ENCODE measurements at places on chromosomes 1 and 21. TPM values are rescaled to one million over a fixed set of nuclear protein-coding genes. Genes with fewer than 3 reads are reported as not detected.

GRCh38 chr1:228842094-228842775 is 107.0 kb downstream of the RHOU start:
- peak; percentile 89 for DNase-seq

- no peak for DNase-seq
Observed at GRCh38 chr21:32137931-32138330, 140.9 kb downstream of the MIS18A start.

GRCh38 chr21:25509862-25510261 is 97.4 kb downstream of the MRPL39 start:
- DNase-seq, result no peak

DNA sequence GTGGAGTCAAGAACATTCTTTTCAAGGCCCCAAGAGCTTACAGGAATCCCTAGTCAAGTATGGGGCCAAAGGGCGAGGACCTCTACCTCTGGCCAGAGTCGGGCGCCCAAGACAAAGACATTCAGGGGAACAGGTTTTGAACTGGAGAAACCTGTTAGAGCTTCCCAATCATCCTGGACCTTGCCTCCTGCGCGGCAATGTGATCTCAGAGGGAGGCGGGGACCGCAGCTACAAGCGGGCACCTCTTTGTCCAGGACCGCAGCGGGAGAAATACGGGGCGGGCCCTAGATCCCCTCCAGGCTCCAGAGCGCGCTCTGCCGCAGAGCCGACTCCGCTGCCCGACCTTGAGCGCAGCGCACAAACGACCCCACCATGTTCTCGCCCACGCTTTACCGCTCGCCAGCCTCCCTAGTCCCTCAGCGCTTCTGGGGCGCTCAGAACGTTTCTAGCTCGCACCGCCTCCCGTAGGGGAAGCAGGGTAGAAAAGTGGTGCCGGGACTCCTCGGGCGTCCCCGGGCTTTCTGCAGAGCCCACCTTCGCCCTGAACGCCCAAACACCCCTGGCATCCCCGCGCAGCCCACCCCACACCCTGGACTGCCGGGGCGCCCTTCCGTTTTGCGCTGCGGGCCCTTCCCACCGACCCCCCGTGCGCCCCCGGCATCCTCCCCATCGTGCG is 28.1 kb downstream of the RABIF start:
- DNase-seq, result peak; percentile 23

DNA sequence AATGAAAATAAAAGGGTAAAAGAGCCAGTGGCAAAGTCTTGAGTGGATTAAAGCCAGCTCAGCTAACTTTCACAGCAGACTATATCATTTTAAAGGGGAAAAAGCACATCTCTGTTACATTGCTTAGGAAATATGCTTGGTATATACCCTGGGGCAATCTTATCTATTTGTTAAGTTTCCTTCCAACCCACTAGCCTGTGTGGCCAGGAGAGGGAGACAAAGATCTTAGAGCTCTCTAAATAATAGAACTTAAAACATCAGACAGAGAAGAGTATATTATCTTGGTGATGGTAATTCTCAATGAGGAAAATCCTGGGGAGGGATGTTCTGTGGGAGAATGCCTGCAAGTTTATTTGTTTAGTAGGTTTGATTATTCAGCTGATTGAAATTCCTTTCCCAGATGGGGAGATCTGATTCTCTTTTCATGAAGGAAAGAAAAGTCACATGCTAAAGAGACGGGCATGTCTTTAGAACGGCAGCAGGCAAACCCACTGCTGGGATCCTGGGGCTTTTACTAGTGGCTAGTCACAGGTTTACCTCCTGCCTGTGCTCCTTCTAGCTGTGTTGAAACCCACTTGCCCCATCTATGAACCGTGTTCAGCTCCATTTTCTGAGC is 3.6 kb downstream of the KCNE2 start:
- peak; percentile 53 for DNase-seq

- no peak for DNase-seq
Observed at GRCh38 chr21:33840771-33841170, 74.8 kb downstream of the ATP5PO start.

DNA sequence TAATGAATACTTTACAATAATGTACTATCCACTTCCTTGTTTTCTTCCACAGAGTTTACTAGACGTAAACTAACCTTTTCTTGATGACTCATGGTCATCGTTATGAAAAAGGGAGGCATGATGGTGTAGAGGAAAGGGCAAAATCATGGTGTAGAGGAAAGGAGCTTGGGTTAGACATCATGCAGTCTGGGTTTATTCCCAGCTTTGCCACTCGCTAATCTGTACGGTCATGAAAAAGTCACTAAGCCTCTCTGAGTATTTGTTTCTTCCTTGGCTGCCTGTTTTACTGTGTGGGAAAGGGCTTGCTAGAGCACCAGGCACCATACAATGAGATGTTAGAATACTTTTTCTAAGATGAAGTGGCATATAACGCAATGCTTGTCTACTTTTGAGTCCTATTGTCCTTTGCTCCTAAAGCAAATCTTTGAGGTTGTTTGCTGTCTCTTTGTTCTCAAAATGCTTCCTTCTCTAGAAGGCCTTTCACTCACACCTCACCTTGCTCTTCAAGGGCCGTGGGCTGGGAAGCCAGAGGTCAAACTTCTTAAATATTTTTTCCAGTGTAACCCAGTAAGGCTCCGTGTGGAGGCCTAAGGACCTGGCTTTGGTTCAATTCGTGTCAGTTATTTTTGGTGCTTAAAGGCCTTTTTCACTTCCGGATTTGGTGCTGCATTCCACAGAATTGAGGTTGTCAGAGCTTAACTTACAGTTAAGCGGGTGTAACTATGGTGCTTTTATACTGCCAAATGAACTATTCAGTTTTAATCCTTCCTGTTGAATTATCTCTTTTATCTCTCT is 9.9 kb upstream of the ETV3 start:
- DNase-seq, result peak; percentile 44

DNA sequence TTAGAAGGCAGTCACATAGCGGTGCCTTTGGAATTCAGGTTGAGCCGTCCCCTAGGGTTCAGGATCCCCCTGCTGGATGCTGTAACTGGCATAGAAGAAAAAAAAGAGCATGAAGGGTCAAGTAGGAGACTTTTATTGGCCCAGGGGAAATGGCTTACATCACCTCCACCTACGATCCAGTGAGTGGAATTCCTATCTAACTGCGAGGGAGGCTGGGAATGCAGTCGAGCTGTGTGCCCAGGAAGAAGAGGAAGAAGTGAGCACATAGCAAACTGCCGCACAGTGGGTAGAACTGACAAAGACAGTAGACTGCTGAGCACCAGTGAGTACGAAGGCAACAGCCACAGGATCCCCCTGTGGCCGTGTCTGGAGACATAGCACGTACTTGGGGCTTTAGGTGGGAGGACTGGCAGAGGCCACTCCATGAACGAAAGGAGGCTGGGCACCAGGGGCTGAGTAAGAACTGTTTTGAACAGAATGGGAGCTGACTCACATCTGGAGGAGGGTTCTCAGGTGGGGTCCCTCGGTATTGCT is 79.2 kb downstream of the RNF220 start:
- peak; percentile 51 for DNase-seq

- no peak for DNase-seq
Observed at GRCh38 chr21:45219517-45219916, 68.2 kb downstream of the POFUT2 start.

GRCh38 chr1:206721454-206721853 is 36.7 kb downstream of the MAPKAPK2 start:
- DNase-seq, result no peak

DNA sequence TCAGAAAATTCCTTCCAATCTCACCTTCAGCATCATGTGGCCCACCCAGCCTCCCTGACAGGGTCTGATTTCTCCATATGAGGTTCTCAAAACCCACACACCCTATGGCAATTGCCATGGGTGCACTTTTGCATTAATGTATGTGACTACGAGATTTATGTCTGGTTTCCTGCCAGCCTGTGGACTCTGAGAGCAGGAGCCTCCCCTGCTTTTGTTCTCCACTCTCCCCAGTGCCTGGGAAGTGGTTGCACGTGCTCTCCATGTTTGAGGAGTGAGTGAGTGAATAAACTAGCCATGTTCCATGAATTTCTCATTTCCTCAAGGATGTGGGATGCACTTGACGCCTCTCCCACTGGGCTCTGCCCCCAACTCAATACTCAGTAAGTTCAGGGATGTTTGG is 91.2 kb downstream of the ACTL8 start:
- DNase-seq, result no peak

DNA sequence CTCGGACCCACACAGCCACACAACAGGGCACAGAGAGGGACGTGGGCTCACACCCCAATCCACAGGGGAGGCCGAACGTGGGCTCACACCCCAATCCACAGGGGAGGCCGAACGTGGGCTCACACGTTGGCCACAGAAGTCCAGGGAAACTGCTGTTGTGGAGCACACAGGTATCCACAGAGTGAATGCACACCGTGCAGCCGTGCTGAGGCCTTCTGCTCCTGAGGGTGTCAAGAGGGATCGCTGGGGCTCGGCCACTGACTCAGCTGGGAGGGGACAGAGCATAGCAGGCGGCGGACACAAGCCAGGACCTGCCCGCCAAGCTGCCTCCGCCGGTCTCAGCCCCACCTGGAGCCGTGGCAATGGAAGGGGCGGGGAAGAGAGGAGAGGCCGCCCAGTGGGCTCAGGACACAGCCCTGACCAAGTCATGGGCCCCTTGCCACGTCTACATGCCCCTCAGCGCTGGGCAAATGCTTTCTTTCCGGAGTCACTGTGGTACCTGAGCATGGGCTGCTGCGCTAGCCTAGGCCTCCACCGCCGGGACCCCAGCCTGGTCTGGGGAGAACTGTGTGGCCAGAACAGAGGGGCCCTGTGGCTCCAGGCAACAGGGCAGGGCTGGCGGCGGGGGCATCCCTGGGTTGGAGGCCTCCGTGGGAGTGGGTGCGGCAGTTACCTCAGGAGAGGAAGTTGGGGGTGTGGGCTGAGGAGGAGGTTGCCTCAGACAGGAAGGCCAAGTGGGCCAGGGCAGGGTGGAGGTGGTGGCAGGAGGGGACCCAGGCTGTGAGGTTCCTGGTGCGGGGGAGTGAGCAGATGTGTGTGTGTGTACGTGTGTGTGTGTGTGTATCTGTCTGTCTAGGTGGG is 1.2 kb downstream of the SYTL1 start:
- DNase-seq, result peak; percentile 86

Gene TCHH
- total RNA-seq, result not detected

Gene OR2T2
- not detected for total RNA-seq

Gene H3-3A
- 191 TPM for total RNA-seq

Gene PTPRC
- not detected for total RNA-seq

Gene VHLL
- not detected for total RNA-seq

Gene COL8A2
- total RNA-seq, result not detected

Gene GJA8
- total RNA-seq, result not detected

Gene HFM1
- 0.14 TPM for total RNA-seq

Gene NPR1
- total RNA-seq, result 0.41 TPM

Gene RPTN
- total RNA-seq, result not detected

Gene NCAM2
- total RNA-seq, result 2.3 TPM

Gene ANKRD35
- total RNA-seq, result not detected

Gene PRXL2B
- 31.0 TPM for total RNA-seq

Measured in Caki2 (cell line).